Aorta (tissue), 5 donors: ENCODE measurements at places on chromosomes 3 and 15. TPM values are rescaled to one million over a fixed set of nuclear protein-coding genes. Genes with fewer than 3 reads are reported as not detected.

Gene TLR9
- 0.42 TPM for total RNA-seq

Gene EFCAB12
- 0.10 TPM for total RNA-seq

Gene KLHL40
- total RNA-seq = not detected

Gene LRTM1
- total RNA-seq = not detected

Gene ALDH1A3
- 7.0 TPM for total RNA-seq

Gene KBTBD12
- 7.6 TPM for total RNA-seq

Gene CHRNA3
- total RNA-seq = not detected

Gene CSPG4
- 86.8 TPM for total RNA-seq

Gene ELL3
- 4.5 TPM for total RNA-seq

Gene POC1A
- total RNA-seq = 2.1 TPM

Gene STARD5
- 2.2 TPM for total RNA-seq

Gene PROK2
- total RNA-seq = 3.8 TPM

Gene GAP43
- 1.1 TPM for total RNA-seq

Gene SELENOS
- total RNA-seq = 69.0 TPM

Gene UROC1
- total RNA-seq = not detected

Gene CFAP20DC
- 0.39 TPM for total RNA-seq

Gene C3orf80
- 0.49 TPM for total RNA-seq

Gene SSR3
- total RNA-seq = 120 TPM

Gene NMNAT3
- 5.2 TPM for total RNA-seq

Gene NAA80
- total RNA-seq = 10.3 TPM

Gene SMCO1
- total RNA-seq = not detected

Gene NMB
- total RNA-seq = 12.5 TPM

Gene NIT2
- 34.0 TPM for total RNA-seq

Gene TRAIP
- 0.94 TPM for total RNA-seq

Gene DAZL
- total RNA-seq = not detected

Gene TMC3
- not detected for total RNA-seq

Gene ADAMTSL3
- 74.5 TPM for total RNA-seq

Gene PEAK1
- 105 TPM for total RNA-seq

Gene CLRN1
- not detected for total RNA-seq

Gene SLC24A5
- not detected for total RNA-seq
